Stromal cell of bone marrow (primary cell): ENCODE measurements at places on chromosomes 16 and 17.

DNA sequence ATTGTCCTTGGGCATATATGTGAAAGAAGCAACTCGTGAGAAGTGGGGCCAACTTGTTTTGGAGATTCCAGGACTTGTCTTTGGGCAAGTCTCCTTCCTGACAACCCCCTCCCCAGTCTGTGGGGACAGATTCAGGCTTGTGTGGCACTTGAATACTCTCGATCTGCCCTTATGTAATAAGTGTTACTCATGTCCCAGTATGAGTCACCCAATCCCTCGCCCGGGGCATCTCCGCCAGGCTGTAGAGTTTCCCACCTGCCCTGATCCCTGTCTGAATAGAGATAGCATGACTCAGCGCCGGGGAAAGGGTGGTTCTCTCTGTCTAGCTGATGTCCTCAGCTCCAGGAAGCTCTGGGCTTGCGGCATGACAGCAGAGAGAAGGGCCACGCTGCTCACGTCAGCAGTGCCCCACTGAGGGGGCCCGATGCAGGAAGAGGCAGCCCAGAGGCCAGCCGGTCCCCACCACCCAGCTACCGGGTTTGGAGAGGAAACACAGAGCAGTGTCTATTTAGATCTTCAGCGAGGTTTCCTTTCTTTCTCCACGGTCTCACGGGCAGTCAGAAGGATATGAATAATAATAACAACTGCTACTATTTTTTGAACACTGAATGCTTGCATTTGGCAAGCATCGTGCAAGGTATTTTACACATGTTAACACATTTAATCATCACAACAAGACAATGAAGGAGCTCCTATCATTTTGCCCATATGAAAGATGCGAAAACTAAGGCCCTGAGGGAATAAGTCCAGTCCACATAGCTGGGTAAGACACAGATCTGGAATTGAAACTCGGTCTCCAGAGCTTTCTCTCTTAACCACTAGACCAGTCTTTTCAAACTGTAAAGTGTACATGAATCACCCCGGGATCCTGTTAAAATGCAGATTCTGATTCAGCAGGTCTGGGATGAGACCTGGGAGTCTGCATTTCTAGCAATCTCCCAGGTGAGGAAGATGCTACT lies 426.7 kb upstream of the MAF start:
- peak; percentile 25 for DNase-seq

- no peak for DNase-seq
Observed at GRCh38 chr16:54385141-54385540, 98.6 kb upstream of the IRX3 start.

- DNase-seq, result no peak
Observed at GRCh38 chr16:181565-182021, 1.3 kb downstream of the HBQ1 start.

DNA sequence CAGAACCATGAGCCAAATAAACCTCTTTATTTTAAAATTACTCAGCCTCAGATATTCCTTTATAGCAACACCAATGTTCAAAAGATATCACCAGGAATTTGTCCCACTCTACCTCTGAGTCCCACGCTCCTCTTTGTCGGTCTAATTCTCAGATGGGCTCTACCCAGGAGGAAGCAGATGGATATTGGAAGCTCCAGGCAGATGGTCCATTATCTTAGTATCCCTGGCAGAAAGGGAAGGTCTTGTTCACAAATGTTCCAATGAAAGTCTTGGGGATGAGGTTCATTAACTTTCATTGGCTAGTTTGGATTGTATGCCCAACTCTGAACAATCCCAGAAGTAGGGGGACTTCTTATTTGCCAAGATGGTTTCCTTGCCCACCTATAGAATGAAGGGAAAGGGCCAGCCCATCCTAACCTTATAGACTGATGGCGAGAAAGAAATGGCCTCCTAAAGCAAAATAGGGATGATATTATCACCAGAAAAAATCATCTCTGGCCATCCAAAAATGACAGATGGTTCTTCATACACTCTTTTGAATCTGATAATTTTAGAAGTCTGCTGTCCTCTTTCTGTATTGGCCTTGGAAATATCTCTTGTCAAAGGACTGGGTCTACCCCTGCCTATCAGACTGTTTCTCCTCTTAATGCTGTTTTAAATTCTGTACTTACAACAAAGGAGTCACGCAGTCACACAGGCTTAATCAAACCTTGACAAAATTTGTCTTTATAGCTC lies 21.3 kb upstream of the ELAC2 start:
- DNase-seq, result no peak

DNA sequence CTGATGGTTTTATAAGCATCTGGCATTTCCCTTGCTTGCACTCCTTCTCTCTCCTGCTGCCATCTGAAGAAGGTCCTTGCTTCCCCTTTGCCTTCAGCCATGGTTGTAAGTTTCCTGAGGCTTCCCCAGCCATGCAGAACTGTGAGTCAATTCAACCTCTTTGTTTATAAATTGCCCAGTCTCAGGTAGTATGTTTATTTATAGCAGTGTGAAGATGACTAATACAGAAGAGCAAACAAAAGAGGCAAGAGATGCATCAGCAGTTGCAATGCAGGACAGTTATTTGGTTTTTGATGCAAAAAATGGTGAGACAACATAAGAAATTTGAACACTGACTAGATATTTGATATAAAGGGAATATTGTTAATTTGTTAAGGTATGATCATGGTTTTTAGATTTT lies 16.8 kb downstream of the TMEM100 start:
- DNase-seq, result no peak

DNA sequence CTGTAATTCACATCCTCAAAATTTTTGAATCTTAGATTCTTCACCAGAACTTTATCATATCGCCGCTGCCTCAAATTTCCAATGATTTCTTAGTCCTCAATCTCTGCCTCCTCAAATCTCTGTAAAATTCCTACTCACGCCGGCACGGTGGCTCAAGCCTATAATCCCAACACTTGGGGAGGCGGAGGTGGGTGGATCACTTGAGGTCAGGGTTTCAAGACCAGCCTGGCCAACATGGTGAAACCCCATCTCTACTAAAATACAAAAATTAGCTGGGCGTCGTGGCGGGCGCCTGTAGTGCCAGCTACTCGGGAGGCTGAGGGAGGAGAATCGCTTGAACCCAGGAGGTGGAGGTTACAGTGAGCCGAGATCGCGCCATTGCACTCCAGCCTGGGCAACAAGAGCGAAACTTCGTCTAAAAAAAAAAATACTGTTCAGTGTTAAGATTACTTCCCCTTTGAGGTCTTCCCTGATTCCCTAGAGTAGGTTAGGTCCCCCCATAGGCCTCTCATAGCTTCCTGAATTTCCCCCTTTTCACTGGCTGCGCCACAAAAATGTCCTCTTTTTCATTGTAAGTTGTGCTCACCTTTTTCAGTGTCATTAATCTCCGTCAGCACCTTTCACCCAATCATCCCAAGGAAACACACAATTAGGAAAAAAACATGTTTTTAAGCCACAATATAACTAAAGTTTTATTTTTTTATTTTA lies 919 bp upstream of the CBX1 start:
- DNase-seq, result no peak

GRCh38 chr16:49058382-49058781 lies 223.3 kb downstream of the CBLN1 start:
- no peak for DNase-seq

GRCh38 chr17:74089869-74090464 lies 113.5 kb upstream of the RPL38 start:
- DNase-seq, result peak; percentile 13

GRCh38 chr16:27449434-27450195 lies 47.6 kb downstream of the IL21R start:
- DNase-seq, result no peak

- no peak for DNase-seq
Observed at GRCh38 chr17:7740481-7741001, 23.0 kb downstream of the DNAH2 start.

GRCh38 chr17:12530161-12530560 lies 135.5 kb upstream of the MYOCD start:
- no peak for DNase-seq

DNA sequence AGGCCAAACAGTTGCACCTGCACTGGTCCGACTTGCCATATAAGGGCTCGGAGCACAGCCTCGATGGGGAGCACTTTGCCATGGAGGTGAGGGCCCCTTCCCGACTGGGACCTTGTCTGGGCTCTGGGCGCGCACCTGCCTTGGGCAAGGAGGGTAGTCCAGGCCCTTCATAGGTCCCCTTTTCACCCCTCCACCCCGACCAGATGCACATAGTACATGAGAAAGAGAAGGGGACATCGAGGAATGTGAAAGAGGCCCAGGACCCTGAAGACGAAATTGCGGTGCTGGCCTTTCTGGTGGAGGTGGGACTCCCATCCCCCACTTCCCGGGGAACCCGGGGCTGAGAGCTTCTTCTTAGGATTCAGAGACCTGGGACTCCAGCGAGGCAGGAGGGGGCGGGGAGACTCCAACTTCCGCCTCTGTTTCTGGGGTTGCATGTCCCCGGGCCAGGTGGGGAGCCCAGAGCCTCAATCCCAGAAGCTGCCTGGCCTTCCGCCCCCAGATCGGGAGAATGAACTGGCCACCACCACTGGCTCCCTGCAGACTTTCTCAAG lies 7.8 kb downstream of the CA4 start:
- no peak for DNase-seq

DNA sequence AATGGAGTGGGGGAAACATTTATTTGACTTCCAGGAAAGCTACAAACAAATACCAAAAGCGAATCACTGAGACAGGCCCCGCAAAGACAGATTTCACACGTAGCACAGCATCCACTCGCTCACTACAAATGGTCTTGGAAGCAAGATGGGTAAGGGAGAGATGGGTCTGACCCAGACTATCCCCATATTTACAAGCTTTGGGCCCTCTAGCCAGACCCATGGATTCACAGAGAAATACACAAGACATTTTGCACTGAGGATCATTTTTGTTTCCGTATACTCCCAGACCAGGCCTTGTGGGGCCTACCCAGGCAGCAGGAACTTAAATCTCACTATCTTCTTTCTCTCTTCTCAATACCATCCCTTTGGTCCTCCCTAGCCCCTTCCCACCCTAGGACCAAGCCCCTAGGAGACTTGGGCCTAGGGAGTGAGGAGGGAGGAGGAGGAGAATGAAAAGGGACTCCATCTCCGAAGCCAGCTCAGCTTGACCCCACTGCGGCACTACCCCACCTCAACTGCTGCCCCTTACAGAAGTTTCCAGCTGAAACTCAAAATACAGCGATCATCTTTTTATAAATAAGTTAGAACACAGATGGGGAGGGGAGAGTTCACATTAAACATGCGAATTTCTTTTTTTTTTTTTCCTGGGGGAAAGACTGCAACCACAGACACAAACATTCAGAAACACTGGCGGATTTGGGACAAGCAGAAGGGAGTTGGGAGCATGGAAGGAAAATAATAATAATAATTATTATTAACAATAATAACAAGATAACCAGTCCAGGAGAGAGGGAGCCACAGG lies 1.4 kb upstream of the HOXB3 start:
- DNase-seq, result no peak

DNA sequence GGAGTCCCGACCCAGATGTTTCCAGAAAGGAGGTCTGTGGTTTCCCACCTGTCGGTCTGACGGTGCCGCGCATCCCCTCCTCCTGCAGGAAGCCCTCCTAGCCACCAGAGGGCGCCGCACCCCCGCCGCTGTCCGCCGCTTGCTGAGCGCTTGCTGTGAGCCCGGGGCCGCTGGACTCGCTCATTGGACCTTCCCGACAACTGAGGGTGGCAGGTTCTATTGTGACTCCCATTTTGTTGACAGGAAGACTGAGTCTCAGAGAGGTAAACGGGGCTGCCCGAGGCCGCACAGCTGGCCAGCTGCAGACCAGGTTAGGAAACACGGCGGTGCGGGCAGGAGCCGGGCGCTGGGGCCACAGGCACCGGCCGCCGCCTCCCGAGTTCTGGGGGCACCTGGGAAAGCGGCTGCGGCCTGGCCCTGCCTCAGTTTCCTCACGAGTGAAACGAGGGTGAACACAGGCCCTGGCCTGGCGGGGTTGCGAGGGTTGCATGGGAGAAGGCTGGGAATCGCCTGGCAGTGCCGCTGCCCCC lies 191.1 kb upstream of the CIBAR2 start:
- no peak for DNase-seq

- no peak for DNase-seq
Observed at GRCh38 chr16:15548482-15548891, 94.5 kb downstream of the MARF1 start.

- peak; percentile 97 for DNase-seq
Observed at GRCh38 chr16:73068541-73069401, 20.8 kb upstream of the ZFHX3 start.

- DNase-seq, result no peak
Observed at GRCh38 chr17:45663772-45664171, 120.3 kb upstream of the CRHR1 start.

DNA sequence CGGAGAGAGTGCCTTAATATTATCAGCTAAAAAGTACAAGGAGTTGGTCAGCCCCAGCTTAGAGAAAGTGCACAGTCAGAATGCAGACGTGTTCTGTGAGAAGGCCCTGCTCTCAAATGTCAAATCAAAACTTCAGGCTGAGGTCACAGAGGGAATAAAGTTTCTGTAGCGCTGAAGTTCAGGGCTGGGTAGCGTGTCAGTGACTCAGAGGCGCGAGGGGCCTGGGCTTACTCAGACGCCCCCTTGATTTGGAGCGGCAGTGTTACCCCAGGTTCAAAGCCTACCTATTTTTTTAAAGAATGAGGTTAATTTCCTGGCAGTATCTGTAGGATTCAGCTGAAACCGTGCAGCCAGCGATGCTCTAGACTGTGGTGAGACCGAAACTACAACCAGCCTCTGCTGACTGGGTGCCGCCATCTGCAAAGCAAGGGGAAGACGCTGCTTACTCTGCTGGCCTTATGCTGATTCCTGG lies 4.8 kb downstream of the CIAO3 start:
- no peak for DNase-seq

- DNase-seq, result peak; percentile 90
Observed at GRCh38 chr16:54373534-54374520, 87.2 kb upstream of the IRX3 start.

DNA sequence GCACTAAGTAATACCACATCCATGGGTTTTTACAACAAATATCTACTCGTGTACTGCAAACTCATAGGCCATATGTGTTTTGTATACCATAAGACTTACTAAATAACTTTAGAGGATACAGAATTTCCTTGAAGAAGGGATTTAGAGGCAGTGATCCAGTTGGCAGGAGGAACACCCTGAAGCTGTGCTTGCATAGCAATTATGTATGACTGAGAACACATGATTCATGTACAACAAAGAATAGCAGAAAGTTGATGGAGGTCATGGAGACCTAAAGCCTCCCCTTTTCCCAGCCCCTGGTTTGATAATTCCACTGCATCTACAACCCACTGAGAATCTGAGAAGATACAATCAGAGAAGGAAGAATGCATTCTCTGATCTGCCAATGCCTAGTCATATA lies 83.8 kb upstream of the PMFBP1 start:
- peak; percentile 44 for DNase-seq

DNA sequence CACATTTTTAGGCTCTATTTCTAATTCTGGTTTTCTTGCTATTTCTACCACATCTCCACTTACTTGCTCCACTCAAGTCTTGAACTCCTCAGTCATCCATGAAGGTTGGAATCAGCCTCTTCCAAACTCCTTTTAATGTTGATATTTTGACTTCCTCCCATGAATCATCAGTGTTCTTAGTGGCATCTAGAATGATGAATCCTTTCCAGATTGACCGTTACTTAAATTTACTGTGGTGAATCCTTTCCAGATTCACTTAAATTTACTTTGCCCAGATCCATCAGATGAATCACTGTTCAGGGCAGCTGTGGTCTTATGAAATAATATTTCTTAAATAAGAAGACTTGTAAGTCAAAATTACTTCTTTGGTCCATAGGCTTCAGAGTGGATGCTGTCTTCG lies 32.4 kb downstream of the CLTC start:
- DNase-seq, result peak; percentile 85

GRCh38 chr17:42117397-42118125 lies 3.6 kb downstream of the KAT2A start:
- DNase-seq, result no peak

GRCh38 chr16:49259330-49259729 lies 22.3 kb downstream of the CBLN1 start:
- no peak for DNase-seq
